ENCODE measurements at places on chromosomes 4 and X.

DNA sequence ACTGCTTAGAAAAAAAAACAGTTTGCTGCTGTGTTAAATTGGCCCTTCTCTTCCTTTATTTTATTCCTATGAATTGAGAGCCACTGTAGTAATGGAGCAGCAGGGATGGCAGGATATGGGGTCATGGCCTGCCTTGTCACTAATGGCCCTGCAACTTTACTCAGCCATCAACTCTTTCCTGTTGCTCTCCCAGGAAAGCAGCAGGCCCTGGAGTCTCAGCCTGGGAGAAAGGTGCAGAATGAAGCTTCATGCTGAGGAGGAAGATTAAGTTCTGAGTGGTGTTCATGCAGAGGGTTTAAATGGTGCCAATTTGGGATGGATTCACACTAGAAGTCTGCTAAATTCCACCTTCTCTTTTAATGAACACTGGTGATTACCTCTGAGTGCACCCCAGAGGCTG lies 285.6 kb downstream of the GPAT3 start:
- DNase-seq = no peak

GRCh38 chrX:48590203-48591103 lies 6.8 kb upstream of the WDR13 start:
- DNase-seq = no peak

- DNase-seq = no peak
Measured at GRCh38 chr4:133596459-133596858, 447.4 kb downstream of the PCDH10 start.

DNA sequence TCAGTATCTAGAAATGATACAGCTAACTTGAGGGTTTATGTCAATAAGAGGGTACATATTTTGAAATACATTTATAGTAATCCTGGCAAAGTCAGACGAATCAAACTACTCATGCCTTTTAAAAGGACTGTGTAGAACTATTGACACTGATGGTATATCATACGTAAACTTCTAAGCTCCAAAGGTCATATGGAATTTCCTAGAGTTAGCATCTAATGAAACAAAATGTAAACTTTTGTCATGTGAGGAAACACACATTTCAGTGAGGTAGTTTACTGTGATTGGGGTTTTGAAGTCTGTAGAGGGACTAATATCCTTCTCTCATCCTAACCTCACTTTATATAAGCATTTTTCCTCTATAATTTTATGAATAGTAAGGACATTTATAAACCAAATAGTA lies 138.4 kb downstream of the SCLT1 start:
- DNase-seq = no peak

DNA sequence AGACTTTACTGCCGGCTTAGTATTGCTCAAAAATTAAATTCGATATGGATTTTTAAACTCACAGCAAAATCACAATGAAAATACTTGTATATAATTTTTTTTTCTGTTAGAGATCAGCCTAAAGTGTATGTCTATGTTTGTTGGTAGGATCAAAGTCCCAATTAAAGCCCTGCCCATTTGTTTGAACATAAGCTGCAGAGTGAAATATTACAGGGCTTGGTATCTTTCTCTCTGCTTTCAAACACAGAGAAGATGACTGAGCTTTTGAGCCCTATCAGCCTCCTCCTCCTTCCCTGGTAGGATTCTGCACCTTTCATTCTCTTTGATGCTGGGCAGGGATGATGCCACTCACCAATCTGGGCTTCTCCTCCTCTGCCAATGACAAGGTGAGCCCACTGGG lies 345.4 kb downstream of the PPP1R2C start:
- DNase-seq = no peak

DNA sequence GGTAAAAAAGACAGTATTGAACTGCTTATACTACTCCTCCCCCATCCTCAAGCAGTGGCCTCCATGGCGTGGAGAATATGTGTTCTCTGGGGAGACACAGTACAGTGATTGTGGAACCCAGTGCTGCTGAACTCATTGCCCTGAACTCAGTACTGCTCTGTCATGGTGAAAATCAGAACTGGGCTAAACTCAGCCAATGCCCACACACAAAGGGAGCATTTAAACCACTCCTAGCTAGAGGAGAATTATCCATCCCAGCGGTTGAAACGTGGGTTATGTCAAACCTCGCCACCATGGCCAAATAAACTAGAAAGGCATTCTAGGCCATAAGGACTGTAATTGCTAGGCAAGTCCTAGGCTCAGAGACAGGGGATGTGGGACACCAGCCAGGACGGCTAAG lies 131.8 kb downstream of the SPOCK3 start:
- no peak for DNase-seq

GRCh38 chr4:46804781-46805413 lies 104.1 kb downstream of the COX7B2 start:
- DNase-seq = no peak

- no peak for DNase-seq
Measured at GRCh38 chrX:53263597-53264094, 17.7 kb downstream of the IQSEC2 start.

GRCh38 chr4:75679876-75680575 lies 6.8 kb upstream of the G3BP2 start:
- DNase-seq = no peak

- DNase-seq = no peak
Measured at GRCh38 chr4:164512124-164512523, 241.8 kb upstream of the SMIM31 start.

- DNase-seq = no peak
Measured at GRCh38 chrX:130125091-130125874, 15.0 kb upstream of the ELF4 start.

DNA sequence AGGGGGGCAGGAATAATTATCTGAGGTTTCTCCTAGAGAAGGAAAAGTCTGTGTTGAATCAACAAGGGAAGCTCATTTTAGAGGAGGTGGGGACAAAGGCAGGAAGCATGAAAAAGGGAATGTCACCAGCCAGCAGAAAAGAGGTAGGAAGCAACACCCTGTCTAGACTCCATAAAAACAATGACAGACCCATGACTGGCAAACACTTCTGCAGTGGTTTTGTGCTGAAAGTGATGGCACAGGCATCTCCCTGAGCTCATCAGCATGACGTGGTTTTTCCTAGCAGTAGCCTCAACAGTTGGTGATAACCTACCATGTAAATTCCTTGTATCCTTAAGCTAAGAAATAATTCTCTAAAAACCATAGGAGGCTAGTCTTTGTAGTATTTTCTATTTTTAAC lies 110.7 kb upstream of the GALNT7 start:
- peak; percentile 74 for DNase-seq

GRCh38 chr4:95838192-95838591 lies 1.7 kb upstream of the PDHA2 start:
- no peak for DNase-seq

- no peak for DNase-seq
Measured at GRCh38 chr4:122764821-122765215, 32.3 kb downstream of the BBS12 start.

- DNase-seq = peak; percentile 70
Measured at GRCh38 chr4:89482251-89482650, 174.7 kb upstream of the GPRIN3 start.

DNA sequence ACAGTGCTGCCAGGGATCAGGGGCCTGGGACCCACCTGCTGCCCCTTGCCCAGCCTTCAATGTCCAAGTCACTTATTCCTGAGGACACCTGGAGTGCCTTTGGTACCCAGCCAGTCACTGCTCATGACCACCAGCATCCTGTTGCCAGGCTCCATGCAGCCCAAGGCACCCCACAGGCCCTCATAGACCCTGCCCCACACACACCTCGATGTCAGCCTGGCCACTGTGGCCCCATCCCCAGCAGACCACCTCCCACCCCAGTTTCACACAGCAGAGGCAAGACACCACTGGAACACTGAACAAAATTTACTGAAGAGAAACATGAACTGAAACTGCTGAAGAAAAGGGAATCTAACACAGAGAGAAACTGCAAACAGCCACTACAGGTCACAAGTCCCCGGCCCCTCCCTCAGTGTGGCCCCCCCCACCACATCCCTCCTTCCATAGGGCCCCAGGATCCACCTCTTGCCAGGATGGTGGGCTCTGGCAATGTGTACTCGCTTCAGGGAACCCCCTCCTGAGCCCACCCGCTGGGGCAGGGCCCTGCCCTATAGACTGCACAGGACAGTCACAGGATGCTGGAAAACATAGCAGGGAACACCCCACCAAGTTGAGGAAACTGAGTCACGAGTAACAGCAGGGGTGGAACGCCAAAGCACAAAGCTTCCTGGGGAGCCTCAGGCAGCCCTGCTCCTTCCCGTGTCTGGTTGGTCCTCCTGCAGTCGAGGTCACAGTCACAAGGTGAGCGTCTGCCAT lies 5.2 kb downstream of the PNMA5 start:
- DNase-seq = no peak

GRCh38 chrX:100615005-100615404 lies 21.6 kb downstream of the TSPAN6 start:
- peak; percentile 1 for DNase-seq

DNA sequence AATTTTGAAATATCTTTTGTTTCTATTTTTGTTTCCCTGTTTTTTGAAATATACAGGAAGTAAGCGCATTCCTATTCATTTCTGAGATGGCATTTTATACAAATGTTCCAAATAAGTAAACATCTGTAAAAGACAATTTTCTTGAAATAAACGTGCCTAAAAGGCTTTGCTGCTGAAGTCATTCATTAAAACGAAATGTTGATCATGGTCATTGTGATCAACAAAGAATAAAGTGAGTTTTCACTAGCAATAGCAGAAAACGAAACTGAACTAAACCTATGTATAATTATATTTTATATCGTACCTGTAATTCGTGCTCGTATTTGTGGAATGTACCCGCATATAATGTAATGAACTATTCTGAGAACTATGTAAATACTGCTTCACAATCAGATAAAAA lies 221.2 kb downstream of the MGST2 start:
- no peak for DNase-seq

GRCh38 chr4:21181716-21182115 lies 481.5 kb downstream of the PACRGL start:
- DNase-seq = no peak

GRCh38 chr4:128604840-128605239 lies 204.7 kb upstream of the JADE1 start:
- DNase-seq = no peak

DNA sequence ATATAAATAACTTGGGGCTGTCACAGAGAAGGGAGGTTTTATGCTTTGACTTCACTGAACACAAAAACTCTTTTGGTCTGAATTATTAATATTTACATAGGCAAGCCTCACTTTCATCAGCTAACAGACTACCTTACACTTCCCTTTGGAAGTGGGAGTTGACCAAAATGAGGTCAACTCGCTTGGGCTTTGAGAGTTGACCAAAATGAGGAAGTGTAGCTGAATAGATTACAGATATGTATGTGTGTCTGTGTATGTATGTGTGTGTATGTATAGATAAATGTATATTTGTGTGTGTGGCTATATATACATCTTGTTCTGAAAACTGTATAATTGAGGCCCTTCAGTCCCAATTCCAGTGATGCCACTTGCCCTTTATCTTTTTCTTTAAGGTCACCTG lies 113.3 kb upstream of the IL13RA1 start:
- DNase-seq = no peak

- no peak for DNase-seq
Measured at GRCh38 chrX:153765138-153766079, 1.4 kb downstream of the PLXNB3 start.

DNA sequence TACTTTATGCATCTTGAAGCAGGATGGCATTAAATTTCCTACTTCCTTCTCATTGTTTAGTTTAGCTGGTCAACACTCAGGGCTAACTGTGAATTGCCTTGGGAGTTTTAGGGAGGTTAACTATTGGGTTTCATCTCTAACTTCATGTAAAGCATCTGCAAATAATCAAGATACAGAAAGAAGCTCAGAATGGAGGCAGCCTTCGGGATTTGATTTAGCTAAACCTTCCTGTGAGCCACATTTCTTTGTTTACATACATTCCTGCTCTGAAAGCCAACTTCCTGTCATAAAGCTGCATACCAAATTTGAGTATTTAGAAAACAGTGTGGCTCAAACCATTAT lies 131.7 kb upstream of the PCDH18 start:
- no peak for DNase-seq

- DNase-seq = no peak
Measured at GRCh38 chrX:101029665-101030064, 22.2 kb downstream of the TRMT2B start.

DNA sequence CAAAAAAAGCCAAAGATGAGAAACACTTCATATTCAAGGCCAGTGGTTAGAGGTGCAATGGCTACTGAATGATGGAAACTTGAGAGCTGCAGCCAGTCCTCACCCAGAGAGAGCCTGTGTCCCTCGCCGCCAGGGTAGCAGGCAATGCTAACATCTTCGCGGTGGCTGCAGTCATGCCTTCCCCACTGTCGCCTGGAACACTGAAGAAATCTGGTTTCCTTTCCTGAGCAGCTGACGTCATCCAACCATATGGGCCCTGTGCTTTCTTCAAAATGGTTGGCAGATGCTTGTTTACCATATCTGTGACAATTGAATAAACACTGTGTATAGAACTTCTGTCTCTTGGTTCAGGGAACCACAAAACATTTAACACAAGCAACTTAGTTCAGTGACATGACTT lies 39.7 kb downstream of the PRSS12 start:
- no peak for DNase-seq

- no peak for DNase-seq
Measured at GRCh38 chrX:69083361-69083760, 81.9 kb downstream of the PJA1 start.

- DNase-seq = no peak
Measured at GRCh38 chr4:19158107-19158809, 1093.4 kb upstream of the SLIT2 start.

DNA sequence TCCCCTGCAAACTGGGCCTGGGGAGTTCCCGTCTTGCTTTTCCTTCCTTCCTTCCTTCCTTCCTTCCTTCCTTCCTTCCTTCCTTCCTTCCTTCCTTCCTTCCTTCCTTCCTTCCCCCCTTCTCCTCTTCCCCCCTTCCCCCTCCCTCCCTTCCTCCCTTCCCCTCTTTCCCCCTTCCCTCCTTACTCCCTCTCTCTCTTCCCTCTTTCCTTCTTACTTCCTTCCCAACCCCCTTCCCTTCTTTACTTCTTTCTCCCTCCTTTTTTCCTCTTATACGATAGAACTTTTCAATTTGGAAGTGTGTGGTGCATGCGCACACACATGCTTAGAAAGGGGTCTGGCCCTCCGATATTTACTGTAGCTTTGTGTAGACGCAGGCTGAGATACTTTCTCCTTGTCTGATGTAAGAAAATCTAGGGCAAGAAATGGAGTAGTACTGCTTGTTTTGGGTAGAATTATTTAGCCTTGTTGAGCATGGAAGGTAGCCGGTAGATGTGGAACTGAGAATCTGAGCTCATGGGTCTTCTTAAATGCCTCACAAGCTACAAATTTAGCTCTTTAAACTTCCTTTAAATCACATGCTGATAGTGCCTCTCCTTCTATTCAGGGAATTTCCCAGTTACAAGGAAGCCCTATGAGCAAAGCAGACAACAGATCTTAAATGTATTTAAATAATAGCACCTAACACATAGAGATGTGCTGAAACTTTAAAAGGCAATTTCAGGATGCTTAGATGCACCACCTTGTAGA lies 189.6 kb downstream of the GPAT3 start:
- no peak for DNase-seq

Measured in COR-L47 (cell line).